Uterus (tissue), 4 donors: ENCODE measurements at places on chromosomes 4 and X. TPM values are rescaled to one million over a fixed set of nuclear protein-coding genes. Genes with fewer than 3 reads are reported as not detected.

Gene NAT8L
- total RNA-seq: 0.27 TPM

Gene TRPC3
- 0.59 TPM for total RNA-seq

DNA sequence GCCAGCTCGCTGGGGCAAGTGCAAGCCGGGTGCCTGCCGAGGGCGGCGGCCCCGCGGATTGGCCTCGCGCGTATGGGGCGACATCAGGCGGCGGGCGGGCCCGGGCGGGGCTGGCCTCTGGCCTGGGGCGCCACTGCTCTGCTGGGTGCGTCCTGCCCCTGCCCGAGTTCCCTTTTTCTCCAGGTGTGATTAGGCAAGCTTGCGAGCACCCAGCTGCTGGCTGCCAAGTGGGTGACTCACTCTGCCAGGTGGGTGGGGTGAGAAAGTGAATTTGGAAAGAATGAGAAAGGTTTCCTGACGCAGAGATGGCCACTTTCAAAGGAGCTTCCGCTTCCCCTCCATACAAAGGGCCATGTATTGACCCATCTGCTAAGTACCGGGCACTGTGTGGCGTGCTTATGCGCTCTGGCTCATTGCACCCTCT lies 32.5 kb downstream of the FGFBP1 start:
- DNase-seq: no peak

DNA sequence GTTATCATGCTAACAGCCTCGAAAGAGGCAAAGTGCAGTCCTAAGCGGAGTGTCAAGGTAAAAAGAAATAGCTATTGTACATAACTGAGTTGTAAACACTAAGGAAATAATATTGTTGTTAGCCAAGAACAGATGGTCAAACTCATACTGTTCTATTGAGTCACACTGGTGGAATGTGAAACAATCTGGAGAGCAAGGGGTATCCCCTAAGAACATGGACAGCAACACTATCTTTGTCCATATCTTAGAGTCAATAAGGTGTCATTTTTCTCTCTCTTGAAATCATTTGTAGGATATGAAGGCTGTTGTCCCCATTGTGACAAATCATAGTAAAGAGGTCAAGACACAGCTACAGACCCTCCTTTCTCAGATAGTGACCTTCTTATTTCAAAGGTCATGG lies 4.5 kb upstream of the PDGFC start:
- no peak for DNase-seq

GRCh38 chr4:7607156-7607910 lies 172.6 kb upstream of the PSAPL1 start:
- DNase-seq: no peak

DNA sequence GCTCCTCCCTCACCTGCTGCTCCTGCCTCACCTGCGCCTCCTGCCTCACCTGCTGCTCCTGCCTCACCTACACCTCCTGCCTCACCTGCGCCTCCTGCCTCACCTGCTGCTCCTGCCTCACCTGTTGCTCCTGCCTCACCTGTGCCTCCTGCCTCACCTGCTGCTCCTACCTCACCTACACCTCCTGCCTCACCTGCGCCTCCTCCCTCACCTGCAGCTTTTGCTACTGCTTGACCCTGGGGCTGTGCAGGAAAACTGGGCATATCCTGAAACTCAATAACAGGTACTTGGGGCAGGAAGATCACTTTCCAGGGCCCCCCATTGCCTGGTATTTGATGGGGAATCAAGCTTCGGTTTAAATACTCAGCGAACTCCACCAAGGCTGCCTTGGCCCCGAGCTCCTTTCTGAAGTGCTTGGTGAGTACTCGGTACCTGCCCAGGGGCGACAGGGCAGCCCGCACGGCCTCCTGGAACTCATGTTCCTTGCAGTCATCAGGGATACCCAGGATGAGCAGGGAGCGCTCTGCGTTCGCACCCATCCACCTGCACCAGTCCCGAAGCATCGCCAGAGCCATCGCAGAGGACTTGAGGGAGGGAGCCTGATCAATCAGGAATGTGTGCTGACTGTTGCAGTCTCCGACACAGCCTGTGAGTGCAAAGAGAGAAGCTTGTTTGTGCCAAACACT lies 2.7 kb downstream of the PNMA6E start:
- no peak for DNase-seq
